Neural progenitor cell (in vitro differentiated cells): ENCODE measurements at places on chromosomes 3 and 15. TPM values are rescaled to one million over a fixed set of nuclear protein-coding genes. Genes with fewer than 3 reads are reported as not detected.

The PEAK1 gene
- total RNA-seq = 27.5 and 30.9 TPM in 2 replicates

The CIDEC gene
- total RNA-seq = not detected in 2 replicates

The AVEN gene
- total RNA-seq = 16.8 and 21.9 TPM in 2 replicates

The PFKFB4 gene
- 59.5 and 102 TPM in 2 replicates for total RNA-seq

The TMC3 gene
- total RNA-seq = 0.09 and 0.13 TPM in 2 replicates

The TMEM158 gene
- 2.7 and 5.5 TPM in 2 replicates for total RNA-seq

- H3K27me3 ChIP-seq = no peaks in the 10 kb centered on the region
- H3K27ac ChIP-seq = no peak overlapping the region
- no peak overlapping the region for H3K4me3 ChIP-seq
These were observed 83.5 kb upstream of the CFAP20DC start for GRCh38 chr3:59133311-59133710.

DNA sequence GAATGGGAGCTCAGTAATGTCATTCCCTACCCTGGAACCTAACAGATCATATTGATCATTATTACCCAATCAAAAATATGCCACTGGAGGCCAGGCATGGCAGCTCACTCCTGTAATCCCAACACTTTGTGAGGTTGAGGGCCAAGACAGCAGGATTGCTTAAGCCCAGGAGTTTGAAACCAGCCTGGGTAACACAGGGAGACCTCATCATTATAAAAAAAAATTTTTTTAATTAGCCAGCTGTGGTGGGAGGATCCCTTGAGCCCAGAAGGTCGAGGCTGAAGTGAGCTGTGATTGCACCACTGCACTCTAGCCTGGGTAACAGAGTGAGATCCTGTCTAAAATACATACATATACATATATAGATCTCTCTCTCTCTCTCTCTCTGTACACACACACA is 10.2 kb downstream of the IGDCC4 start:
- H3K27me3 ChIP-seq = no peaks in the 10 kb centered on the region
- H3K4me3 ChIP-seq = no peak overlapping the region
- H3K4me1 ChIP-seq = peaks cover 67% of the 10 kb centered on the region
- DNase-seq = no peak

GRCh38 chr3:42712344-42712648 is 9.7 kb upstream of the HHATL start:
- H3K4me1 ChIP-seq = no peaks in the 10 kb centered on the region
- no peak for DNase-seq
- no peaks in the 10 kb centered on the region for H3K36me3 ChIP-seq
- H3K27me3 ChIP-seq = no peaks in the 10 kb centered on the region

- H3K4me1 ChIP-seq = no peaks in the 10 kb centered on the region
- no peak overlapping the region for H3K4me3 ChIP-seq
- no peak for DNase-seq
- no peak overlapping the region for H3K27ac ChIP-seq
- H3K36me3 ChIP-seq = no peaks in the 10 kb centered on the region
These were observed 5.2 kb upstream of the GOLIM4 start for GRCh38 chr3:168100777-168101492.

DNA sequence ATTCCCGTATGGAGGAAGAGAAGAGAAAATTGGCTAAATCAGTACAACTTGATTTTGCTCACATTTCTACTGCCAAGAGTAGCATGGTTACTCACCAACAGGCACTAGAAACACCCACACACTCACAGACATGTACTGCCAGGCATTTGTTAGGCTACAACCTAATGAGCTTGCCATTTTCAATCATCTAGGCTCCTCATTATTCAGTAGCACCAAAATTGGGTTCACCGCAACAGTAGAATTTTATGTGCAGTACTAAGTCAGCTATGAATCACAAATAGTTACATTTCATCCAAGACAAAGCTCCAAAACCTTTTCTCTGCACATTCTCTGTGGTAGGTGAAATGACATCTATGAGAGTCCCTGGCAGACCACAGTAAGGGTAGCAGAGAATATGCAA is 15.0 kb upstream of the THUMPD3 start:
- no peaks in the 10 kb centered on the region for H3K36me3 ChIP-seq
- no peaks in the 10 kb centered on the region for H3K27me3 ChIP-seq
- peaks cover 5% of the 10 kb centered on the region for H3K4me1 ChIP-seq
- DNase-seq = no peak
- no peak overlapping the region for H3K4me3 ChIP-seq
- H3K27ac ChIP-seq = no peak overlapping the region

- DNase-seq = no peak
- no peaks in the 10 kb centered on the region for H3K27me3 ChIP-seq
These were observed 118.2 kb upstream of the PRTG start for GRCh38 chr15:55861115-55861514.
